ENCODE measurements at places on chromosomes 13 and 19.

DNA sequence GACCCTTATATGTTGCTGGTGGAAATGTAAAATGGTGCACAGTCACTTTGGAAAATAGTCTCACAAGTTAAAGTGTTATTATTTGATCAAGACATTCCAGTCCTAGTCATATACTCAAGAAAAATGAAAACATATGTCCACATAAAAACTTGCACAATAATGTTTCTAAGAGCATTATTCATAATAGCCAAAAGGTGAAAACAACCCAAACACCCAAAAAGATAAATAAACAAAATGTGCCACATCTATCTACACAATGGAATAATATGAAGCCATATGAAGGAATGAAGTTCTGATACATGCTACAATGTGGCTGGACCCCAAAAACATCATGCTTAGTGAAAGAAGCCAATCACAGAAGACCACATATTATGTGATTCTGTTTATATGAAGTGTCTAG lies 14.4 kb upstream of the AKAP8 start:
- no peak for DNase-seq

- DNase-seq: no peak
These were observed 1265.5 kb downstream of the PCDH9 start for GRCh38 chr13:65964672-65965071.

- DNase-seq: no peak
These were observed 36.2 kb downstream of the C13orf46 start for GRCh38 chr13:113937527-113938180.

DNA sequence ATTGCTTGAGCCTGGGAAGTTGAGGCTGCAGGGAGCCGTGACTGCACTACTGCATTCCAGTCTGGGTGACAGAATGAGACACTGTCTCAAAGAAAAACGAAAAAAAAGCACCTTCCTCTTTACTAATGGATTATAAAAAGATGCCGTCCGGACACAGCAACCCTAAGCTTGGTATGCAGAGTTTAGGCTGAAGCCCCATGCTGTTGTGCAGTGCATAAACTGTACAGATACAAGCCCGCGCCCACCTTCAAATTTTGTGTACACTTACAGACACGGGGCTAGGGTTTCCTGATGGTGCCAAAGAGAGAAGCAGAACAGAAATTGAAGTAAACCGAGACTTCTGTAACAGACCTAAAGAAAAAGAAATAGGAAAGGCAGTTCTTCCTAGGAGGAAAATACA lies 9.0 kb downstream of the LPAR6 start:
- no peak for DNase-seq

DNA sequence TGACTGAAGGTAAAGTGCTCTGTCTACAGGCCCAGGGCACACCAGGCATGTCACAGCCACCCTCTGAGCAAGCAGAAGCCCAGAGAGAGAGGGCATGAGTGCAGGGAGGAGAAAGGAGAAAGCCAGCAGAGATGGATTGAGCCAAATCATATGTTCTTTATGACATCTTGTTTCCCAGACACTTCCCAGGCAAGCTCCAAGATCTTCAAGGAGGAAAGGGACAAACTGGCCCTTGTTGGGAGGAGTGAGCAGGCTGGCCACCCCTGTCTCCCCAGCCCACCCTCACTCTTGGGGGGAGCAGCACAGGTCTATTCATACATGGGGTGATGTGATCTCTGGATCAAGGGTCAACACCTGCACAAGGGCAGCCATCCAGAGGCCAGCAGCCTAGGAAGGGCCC lies 298.8 kb downstream of the UQCRFS1 start:
- no peak for DNase-seq

DNA sequence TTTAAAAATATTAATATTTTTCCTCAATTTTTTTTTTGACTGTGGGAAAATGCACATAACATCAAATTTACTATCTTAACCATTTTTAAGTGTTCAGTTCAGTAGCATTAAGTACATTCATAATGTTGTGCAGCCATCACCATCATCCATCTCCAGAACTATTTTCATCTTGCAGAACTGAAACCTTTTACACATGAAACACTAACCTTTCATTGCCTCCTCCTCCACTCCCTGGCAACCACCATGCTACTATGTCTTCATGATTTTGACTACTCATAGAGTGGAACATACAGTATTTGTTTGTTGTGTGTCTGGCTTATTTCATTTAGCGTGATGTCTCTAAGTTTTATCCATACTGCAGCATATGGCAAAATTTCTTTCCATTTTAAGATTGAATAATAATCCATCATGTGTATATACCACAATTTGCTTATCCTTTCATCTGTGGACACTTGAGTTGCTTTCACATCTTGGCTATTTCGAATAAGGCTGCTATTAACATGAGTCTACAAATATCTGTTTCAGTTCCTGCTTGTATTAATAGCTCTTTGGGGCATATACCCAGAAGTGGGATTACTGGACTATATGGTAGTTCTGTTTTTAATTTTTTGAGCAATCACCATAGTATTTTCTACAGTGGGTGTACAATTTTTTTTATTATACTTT lies 376.4 kb downstream of the MTUS2 start:
- no peak for DNase-seq

DNA sequence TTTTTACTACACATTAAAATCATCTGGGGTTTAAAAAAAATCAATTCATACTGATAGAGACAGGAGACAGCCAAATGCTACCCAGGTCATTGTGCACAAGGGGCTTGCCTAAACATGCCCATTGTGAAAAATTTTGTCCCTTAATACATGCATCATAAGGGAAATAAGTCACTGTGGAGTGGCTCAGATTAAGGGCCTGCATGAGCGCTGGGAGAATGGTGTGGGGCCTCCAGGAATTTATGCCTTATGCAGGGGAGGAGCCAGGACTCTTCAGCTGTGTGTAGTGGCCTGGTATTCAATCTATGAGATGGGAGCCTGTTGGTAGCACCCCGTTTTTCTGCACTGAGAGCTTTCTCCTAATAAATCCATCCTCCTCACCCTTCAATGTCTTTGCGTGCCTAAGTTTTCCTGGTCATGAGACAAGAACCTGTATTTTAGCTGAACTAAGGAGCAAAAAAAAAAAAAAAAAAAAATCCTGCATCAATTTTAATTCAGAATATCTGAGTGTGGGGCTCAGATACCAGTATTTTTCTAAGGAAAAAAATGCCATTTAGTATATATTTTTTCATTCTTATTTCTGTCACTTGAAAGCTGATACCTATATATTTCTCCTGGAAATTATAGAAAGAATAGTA lies 997.6 kb upstream of the ATXN8OS start:
- no peak for DNase-seq

DNA sequence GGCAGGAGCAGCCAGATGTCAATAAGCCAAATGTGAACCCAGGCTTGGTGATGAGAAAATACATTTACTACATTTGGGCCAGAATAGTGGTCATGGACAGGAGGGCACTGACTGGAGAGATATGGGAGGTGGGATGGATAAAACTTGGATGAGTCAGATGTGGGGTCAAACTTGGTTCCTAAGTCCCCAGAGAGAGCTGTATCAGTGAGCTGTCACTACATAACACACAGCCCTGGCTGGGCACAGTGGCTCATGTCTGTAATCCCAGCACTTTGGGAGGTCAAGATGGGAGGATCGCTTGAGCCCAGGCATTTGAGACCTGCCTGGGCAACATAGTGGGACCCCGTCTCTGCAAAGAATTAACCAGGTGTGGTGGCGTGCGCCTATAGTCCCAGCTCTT lies 51.6 kb upstream of the EHD2 start:
- no peak for DNase-seq

- no peak for DNase-seq
These were observed 5.6 kb upstream of the KATNAL1 start for GRCh38 chr13:30312904-30313303.

GRCh38 chr13:76723551-76724232 lies 162.5 kb downstream of the KCTD12 start:
- DNase-seq: no peak

GRCh38 chr13:42643076-42643475 lies 69.1 kb downstream of the TNFSF11 start:
- DNase-seq: no peak

- no peak for DNase-seq
These were observed 1468.1 kb downstream of the PCDH9 start for GRCh38 chr13:65762012-65762411.

- no peak for DNase-seq
These were observed 38.4 kb upstream of the CYP4F8 start for GRCh38 chr19:15576526-15577156.

DNA sequence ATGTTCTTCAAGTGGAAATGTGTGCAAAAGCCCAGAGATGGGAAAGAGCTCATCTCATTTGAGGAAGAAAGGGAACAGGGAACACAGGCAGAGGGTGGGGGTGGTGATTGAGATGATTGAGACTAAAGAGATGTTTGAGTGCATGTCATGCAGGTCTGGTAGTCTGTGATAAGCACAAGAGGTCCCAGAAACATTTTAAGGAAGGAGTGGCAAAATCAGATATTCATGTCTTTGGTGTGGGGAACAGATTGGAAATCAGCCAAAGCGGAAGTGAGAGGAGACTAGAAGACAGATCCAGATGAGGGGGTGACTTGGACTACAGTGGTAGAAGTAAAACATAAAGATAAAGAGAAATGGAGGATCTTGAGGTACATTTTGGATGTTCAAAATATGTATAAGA lies 39.4 kb upstream of the DACH1 start:
- no peak for DNase-seq

GRCh38 chr13:95813139-95813538 lies 136.2 kb downstream of the DNAJC3 start:
- DNase-seq: no peak

GRCh38 chr13:86464193-86464592 lies 665.0 kb upstream of the SLITRK6 start:
- DNase-seq: no peak

DNA sequence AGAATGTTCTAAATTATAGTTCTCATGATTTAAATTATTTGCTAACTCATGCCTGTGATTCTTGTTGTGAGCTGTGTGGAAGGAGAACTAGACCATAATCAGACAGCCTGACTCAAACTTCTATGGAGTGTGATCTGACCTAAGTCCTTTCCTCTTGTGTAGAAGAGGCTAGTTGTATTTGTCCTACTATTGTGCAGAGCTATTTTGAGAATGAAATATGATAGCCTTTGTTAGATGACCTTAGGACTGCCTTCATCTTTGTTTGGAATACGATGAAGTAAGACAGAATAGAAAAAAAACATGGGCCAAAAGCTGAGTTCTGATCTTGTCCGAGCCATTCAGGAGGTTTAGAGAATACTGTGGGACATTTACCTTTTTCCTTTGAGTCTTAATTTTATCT lies 119.4 kb downstream of the STOML3 start:
- DNase-seq: no peak

- DNase-seq: no peak
These were observed 41.8 kb upstream of the NBEA start for GRCh38 chr13:34900288-34900739.

- no peak for DNase-seq
These were observed 204 bp upstream of the PDX1 start for GRCh38 chr13:27919659-27919933.

- DNase-seq: no peak
These were observed 119.7 kb upstream of the SOX1 start for GRCh38 chr13:111947026-111947810.

DNA sequence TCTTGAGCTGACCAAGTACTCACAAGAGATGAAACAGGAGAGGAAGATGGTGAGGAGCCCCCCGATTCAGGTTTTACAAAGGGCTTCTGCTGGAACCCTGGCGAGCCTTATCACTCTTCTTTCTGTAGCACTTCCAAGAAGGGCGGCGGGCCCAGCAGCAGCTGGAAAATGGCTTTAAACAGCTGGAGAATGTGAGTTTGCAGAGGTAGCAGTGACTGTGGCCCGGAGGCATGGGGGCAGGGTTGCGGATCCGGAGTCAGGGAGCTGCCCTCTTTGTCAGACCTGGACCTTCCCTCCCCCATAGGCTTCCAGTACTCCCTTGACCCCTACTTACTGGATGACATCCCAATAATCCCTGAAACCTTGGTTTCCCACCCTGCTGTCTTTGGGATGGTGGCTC lies 3.6 kb downstream of the TRIP10 start:
- no peak for DNase-seq

DNA sequence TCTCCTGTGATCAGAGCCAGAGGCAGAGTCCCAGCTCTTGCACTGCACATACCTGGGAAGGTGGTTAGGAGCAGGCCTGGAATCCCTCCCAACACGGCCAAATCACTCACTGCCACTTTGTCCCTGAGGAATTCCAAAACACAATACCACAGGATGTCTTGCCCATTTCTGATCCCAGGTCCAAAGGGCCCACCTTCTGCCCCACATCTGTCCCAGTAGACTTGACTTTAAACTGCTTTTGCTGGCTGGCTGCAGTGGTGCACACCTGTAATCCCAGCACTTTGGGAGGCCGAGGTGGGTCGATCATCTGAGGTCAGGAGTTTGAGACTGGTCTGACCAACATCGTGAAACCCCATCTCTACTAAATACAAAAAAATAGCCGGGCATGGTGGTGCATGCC lies 18.9 kb downstream of the ZNF536 start:
- no peak for DNase-seq

DNA sequence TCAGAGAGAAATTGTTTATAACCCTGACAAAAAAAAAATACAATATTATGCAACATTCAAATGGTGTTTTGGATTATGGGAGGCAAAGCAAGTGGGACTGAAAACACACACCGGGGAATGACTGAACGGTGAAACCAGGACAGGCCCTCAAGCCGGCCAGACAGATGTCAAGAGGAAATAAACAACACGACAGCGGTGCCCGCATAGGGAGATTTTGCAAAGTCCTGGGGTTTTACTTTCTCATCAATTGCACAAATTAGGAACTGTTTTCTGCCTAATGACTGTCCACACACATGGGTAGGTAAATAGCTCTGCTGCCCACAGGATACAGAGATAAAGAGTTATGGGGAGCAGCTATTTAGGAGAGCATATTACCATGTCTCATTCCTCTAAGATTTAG lies 134.5 kb downstream of the IRS2 start:
- no peak for DNase-seq

DNA sequence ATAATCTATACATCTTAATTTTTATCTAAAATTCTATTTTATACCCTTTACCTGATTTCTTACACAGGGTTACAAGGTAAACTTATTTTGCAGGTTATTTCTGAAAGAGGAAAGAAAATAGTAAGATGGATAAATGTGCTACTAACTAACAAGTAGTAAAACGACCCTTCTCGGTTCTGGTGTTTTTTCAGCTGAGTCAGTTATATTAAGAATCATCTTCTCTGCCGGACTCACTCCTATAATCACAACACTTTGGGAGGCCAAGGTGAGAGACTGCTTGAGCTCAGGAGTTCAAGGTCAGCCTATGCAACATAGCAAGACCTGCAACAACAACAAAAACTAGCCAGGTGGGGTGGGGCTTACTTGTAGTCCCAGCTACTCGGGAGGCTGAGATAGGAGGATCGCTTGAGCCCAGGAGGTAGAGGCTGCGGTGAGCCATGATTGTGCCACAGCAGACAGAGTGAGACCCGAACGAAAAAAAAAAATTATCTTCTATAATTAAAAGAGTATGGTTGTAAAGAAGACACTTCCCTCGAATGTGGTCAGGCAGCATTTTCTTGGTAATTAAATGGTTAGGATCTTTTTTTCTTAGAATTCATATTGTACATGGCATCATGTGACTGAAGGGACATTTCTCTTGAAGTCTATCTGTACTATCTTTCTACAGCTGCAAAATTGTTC lies 27.9 kb upstream of the RCBTB2 start:
- DNase-seq: no peak
